ENCODE measurements at places on chromosomes 6 and 20. TPM values are rescaled to one million over a fixed set of nuclear protein-coding genes. Genes with fewer than 3 reads are reported as not detected.

MAFB gene
- total RNA-seq, result under 0.01 TPM

PROKR2 gene
- not detected for total RNA-seq

MEI4 gene
- total RNA-seq, result not detected

IRF4 gene
- total RNA-seq, result 0.65 TPM

BPIFA1 gene
- not detected for total RNA-seq

MCHR2 gene
- not detected for total RNA-seq

EMILIN3 gene
- under 0.01 TPM for total RNA-seq

CALHM4 gene
- total RNA-seq, result not detected

TIAM2 gene
- total RNA-seq, result 6.9 TPM

SMOC2 gene
- under 0.01 TPM for total RNA-seq

PTCHD4 gene
- total RNA-seq, result 3.0 TPM

OLIG3 gene
- total RNA-seq, result not detected

LY86 gene
- not detected for total RNA-seq

PRR18 gene
- total RNA-seq, result not detected

ADGRG6 gene
- total RNA-seq, result 6.4 TPM

SNTA1 gene
- 24.9 TPM for total RNA-seq

C6orf52 gene
- total RNA-seq, result not detected

CCDC170 gene
- total RNA-seq, result 2.6 TPM
